ENCODE measurements at places on chromosomes 3 and 15.

GRCh38 chr3:155748611-155749365, 3.9 kb upstream of the PLCH1 start:
- no peak for DNase-seq

- DNase-seq: no peak
Measured at GRCh38 chr15:73024168-73024567, 28.1 kb upstream of the NEO1 start.

- DNase-seq: no peak
Measured at GRCh38 chr15:87135109-87135508, 1055.4 kb downstream of the AGBL1 start.

GRCh38 chr15:34223904-34224596, 766 bp upstream of the EMC4 start:
- DNase-seq: no peak

DNA sequence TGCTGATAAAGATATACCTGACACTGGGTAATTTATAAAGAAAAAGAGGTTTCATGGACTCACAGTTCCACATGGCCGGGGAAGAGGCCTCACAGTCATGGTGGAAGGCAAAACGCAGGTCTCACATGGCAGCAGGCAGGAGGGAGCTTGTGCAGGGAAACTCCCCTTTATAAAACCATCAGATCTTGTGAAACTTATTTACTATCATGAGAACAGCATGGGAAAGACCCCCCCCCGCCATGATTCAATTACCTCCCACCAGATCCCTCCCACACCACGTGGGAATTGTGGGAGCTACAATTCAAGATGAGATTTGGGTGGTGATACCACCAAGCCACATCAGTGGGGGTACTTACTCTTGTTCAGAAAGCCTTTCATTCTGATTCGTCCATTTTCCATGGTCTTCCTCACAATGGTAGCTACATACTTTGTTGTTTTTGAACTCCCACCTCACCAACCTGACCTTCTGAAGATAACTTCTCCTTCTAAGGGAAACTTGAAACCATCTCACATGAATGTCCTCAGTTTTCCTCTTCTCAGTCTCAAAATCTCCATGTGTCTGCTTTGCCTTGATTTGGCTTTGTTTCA, 275.6 kb upstream of the PROK2 start:
- no peak for DNase-seq

DNA sequence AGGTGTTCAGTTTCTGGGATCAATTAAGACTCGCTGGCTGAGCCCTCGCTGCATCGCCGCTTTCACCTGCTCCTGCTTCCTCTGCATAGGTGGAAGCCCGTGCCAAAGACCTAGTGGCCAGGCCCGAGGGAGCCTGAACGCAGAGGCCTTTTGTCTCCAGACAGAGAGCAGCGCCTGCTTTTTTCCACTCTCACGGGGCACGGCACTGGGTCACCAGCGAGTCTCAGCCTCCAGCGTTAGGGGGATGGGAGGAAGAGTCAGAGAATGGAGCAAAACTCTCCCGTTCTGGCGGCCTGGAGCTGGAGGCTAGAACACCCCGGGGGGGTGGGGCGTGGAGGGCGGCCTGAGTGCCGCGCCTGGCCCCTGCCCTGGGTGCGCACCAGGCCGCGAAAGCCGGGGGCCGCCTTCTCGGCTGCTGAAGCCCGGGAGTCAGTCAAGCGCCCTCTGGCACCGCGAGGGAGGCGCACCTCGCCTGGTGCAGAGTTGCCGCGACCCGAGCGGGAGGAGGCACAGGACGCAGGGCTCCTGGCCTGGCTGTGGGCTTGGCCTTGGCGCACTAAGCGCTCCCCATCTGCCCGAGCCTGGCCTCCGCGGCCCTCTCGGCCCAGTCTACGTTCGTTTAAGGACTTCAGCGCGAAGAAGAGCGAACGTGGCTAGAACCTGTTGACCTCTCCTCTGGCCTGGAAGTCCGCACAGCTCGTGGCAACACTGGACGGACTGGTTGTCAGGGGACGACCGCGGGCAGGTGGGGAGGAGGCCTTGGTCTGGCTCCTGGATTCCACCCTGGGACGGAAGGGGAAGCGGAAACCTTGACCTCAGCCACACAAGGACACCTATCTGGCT, 21.5 kb downstream of the NR2F2 start:
- no peak for DNase-seq

- DNase-seq: no peak
Measured at GRCh38 chr15:70192041-70192440, 94.3 kb upstream of the TLE3 start.

GRCh38 chr3:128274837-128275236, 121.6 kb downstream of the EEFSEC start:
- DNase-seq: no peak

GRCh38 chr3:85589145-85589544, 630.4 kb downstream of the CADM2 start:
- no peak for DNase-seq

DNA sequence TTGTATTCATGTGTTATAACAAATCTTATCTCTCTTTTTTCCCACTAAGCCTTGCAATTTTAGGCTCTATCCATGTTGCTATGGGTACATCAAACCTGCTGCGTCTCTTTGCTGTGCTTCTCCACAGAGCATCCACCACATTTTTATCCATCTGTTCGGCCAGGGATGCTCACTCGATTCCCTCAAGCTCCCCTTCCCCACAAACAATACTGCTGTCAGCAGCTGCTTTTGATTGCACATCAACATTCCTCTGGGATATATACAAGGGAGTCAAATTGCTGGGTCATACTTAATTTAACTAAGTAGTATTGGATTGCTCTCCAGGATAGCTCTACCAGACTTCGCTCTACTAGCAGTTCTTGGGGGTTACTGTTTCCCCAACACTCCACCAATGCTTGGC, 36.8 kb downstream of the TMEM108 start:
- DNase-seq: no peak

DNA sequence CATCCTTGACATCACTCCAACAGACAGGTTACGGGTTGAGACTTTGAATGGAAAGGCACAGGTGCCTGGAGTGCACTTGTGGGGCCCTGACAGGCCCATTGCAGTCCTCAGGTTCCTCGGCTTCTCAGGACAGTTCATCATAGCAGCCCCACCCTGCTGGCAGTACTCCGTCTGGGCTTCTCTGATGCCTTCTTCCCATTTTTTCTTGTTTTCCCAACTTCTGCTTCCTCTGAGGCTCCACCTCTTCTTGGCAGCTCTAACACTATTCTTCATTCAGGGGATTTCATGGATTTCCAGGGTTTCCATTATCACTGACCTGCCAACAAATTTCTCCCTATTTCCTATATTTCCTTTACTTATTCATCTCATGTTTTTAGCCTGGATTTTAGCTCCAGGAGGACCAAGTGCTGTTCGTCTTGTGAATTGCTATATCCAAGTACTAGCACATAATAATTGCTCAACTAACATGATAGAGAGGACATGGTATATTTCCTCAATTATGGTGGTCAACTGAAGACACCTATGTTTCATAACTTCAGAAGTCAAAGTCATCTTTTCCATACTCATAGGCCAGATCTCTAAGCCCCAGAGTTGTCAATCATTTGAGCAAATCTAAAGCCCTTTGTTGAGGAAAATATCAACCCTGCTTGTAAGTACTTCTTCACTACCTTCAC, 16.2 kb downstream of the NCEH1 start:
- DNase-seq: no peak

GRCh38 chr3:16912400-16913263, 27.9 kb downstream of the PLCL2 start:
- no peak for DNase-seq

DNA sequence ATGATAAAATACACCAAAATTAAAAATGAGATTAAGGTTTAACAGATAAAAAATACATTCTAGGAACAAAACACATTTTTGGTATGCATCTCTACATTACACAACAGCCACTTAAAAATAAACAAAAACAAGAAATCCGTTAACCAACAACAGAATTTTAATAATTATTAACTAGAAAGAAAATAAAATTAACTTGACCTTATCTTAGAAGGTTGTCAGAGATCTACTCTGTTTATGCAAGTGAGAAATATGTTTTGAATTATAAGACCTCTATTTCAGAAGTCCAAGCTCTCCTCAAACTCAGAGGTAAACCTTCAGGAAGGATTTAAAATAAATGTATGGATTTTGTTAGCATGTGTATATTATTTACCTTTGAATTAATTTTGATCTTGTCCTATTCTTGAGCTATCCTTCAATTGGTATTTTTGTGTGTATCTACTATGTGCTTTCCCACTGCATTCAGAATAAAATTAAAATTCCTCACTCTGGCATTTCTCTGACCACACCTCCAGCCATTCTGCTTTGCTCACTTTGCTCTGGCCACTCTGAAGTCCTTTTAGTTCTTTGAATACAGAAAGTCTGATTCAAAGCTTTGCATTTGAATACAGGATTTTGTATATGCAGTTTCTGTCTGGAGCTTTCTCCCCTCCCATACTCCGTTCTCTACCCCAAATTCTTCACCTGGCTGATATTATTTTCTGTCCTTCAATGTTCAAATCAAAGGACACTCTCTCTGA, 352.0 kb downstream of the ZBTB20 start:
- DNase-seq: no peak

GRCh38 chr3:12992629-12993516, 80.4 kb downstream of the IQSEC1 start:
- no peak for DNase-seq

DNA sequence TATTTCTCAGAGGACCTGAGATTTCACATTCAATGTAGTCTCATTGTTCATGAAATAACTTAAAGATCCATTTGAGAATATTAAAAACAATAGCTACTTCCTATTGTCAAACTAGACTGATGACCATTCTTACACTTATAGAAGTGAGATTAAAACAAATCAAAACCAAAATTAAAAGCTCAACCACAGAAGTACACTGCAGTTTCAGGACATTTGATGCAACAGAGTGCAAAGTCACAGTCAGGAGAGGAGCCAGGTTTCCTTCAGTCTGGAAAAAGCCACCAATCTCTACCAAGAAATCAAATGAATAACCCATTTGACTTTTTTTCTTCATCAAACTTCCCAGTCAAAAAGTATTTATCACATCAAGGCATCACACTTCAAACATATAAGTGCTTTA, 5.5 kb downstream of the CCPG1 start:
- no peak for DNase-seq

GRCh38 chr3:106728315-106729098, 648.7 kb upstream of the CCDC54 start:
- DNase-seq: no peak

DNA sequence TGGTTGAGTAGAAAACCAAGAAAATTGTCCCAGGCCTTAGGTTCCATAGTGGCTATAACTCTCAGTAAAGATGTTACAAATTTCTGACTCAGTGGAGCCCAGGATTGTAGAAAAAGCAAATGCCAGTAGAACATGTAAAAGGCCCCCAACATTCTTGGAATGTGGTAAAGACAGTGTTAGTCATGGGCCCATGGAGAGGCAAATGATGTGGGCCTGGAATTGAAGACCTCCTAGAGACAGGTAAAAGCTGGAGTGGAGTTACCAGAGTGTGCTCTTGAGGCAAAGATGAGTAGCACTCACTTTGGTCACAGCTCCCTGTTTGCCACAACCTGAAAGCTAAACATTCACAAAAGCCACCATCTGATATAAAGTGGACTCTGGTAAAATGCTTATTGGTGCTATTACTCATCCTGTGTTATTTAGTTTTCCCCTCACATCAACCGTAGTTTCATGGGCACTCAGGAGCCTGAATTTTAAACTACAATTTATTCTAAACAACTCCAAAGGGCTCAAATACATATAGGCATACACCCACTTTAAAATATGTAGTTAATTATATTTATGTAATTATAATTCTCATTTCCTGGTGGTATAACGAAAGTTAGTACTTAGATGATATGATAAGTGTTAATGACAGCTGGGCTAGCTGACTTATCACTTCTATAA, 359.6 kb upstream of the NECTIN3 start:
- DNase-seq: no peak

DNA sequence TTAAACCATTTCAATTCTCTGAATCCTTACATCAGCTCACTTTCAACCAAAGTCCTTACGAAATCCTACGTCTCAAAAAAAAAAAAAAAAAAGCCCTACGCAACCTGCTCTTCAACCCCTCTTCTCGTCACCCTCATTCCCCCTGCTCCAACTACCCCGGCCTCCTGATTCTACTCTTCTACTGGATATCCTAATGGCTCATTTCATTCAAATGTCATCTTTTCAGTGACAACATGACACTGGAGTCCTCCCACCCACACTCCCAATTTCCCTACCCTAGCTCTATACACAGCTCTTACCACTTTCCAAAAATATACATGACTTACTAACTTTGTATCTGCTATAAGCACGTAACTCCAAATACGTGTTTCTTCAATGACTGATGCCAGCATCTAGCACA, 11.5 kb downstream of the UBP1 start:
- DNase-seq: no peak

DNA sequence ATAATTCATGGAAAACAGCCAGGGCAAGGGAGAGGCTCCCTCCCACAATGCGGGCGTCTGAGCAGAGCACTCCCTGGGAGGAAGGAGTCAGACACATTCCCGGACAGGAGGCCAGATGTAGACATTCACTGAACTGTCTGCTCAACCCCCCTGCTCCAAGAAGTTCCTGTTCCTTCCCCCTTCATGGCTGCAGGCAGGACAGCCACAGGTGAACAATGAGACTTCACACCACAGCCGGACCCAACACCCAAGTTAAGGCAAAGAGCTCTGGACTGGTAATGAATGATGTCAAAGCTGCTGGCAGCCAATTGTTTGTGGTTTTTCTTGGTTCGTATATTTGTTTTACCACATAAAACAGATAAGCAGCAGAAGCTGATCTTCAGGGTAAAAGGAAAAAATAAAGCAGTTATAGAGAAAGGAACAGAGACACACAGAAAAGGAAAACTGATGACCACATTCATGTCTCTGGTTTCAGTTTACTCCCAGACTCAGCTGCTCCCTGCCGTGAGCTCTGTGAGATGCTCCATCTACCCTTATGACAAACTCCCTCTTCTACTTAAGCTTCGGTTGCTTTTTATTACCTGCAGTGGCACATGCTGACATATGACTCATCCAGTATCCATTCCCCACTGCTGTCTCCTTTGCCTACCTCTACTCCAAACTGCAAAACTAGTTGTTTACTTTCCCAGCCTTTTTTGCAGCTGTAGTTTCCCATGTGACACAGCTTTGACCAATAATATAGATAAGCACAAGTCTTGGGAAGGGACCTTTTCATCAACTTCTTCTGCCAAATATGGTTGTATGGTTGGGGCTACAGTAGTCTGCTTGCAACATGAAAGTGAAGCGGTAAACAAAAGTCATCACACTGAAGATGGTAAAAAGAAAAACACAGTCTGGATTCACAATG, 33.1 kb downstream of the DZIP1L start:
- no peak for DNase-seq
